ENCODE measurements at places on chromosomes 6 and 20.
A peak's percentile ranks its signal among the peaks of the same experiment; 100 is the strongest.

GRCh38 chr6:157688960-157689599, 134.0 kb upstream of the SNX9 start:
- H3K4me1 ChIP-seq = peaks cover 8% of the 10 kb centered on the region
- H3K27me3 ChIP-seq = peaks cover 13% of the 10 kb centered on the region
- no peak overlapping the region for H3K27ac ChIP-seq
- H3K36me3 ChIP-seq = no peaks in the 10 kb centered on the region

- peaks cover 9% of the 10 kb centered on the region for H3K4me1 ChIP-seq
- no peak for DNase-seq
- H3K36me3 ChIP-seq = peaks cover 12% of the 10 kb centered on the region
- H3K4me3 ChIP-seq = no peak overlapping the region
- H3K27ac ChIP-seq = no peak overlapping the region
- H3K27me3 ChIP-seq = peaks cover 21% of the 10 kb centered on the region
These were observed 39.5 kb downstream of the UBE2V1 start for GRCh38 chr20:50073500-50073899.

GRCh38 chr20:48820649-48820973, 7.2 kb downstream of the PREX1 start:
- no peak for DNase-seq
- H3K36me3 ChIP-seq = no peaks in the 10 kb centered on the region
- no peaks in the 10 kb centered on the region for H3K4me1 ChIP-seq
- no peaks in the 10 kb centered on the region for H3K27me3 ChIP-seq
- no peak overlapping the region for H3K4me3 ChIP-seq

DNA sequence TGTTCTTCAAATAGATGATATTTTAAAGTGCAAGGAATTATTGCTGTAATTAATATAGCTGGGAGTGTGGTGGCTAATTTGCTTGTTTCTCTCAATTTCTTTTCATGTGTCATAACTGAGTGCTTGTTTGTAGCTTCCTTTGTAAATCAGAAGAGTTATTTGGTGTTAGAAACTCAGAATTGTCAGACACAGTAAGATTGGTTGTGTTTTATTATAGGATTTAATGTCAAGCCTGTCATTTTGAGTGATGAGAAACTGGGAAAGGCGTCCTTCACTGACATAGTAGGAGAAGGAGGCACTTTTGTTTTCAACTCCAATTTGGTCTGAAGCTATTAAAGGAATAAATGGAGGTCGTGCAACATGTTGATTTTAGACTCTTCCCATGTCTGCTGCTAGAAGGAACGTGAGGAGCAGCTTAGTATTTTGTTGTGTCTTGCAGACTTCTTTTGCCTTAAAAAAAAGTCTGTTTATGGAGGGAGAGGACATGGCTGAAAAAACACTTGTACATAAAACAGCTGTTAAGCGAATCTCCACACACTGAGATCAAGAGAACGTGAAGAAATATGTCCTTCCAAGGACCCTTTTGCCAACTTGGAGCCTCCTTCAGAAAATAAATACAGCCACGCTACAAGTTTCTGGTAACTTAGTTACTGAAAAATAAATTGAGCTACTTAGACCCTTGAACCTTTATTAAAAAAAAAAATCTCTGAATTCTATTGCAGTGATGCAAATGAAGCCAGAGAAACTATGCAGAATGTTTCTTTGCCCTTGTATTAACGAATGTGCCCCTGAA, 59.5 kb downstream of the BMP6 start:
- H3K4me1 ChIP-seq = no peaks in the 10 kb centered on the region
- H3K27ac ChIP-seq = no peak overlapping the region
- H3K27me3 ChIP-seq = peaks cover 69% of the 10 kb centered on the region
- no peaks in the 10 kb centered on the region for H3K36me3 ChIP-seq

DNA sequence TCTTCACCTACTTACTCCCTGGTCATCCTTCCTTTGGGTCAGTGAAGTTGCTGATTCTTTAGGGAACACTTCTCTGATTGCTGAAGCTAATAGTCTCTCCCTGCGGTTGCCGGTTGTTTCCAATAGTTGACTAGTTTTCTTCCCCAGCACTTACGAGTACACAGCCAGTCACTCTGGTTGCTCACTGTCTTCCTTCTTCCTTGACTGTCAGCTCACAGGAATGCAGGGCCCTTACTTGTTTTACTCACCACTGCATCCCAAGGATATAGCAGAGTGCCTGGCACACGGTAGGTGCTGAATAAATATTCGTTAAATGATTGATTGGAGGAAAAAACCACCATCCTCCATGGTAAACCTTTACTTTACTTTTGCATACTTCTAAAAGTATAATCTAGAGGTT, 345.0 kb downstream of the QKI start:
- no peak for DNase-seq
- H3K27ac ChIP-seq = no peak overlapping the region
- no peak overlapping the region for H3K4me3 ChIP-seq

DNA sequence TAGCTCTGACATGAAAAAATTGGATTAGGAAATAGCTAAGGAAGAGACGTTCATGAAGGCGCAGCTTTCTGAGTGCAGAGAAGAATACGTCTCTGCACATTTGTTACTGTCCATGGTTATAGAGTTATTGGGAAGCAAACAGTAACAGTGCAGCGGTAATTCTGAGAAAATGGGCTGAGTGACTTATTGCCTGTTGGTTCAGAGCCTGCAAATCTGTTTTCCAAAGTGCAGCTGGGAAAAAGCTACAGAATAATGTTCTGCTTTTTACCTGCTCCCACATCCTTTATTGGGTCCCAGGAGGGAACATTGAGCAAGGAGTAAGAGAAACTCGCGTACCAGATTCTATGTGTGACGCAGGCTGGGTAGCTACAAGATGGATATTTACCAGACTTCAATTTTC, 160.2 kb downstream of the BTBD3 start:
- no peak overlapping the region for H3K4me3 ChIP-seq
- no peaks in the 10 kb centered on the region for H3K4me1 ChIP-seq
- H3K36me3 ChIP-seq = peaks cover 4% of the 10 kb centered on the region
- peaks cover 7% of the 10 kb centered on the region for H3K27me3 ChIP-seq

DNA sequence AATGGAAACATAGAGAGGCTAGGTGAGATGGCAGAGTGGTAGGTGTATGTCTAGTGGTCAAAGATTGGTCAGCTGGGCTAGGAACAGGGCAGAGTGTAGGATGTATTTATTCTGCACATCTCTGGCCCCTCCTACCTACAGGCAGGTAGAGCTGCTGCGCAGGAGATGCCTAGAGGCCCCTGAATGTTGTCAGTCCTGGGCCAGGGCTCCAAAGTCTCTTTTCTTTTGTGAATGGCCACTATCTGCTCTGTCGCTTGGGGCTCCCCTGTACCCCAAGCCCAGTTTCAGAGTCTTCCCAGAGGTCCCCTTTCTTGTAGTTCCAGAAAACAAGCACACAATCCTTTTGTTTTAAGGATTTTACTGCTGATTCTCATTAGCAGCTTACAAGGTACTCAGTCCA, 5.0 kb downstream of the TSPO2 start:
- H3K4me1 ChIP-seq = peaks cover 11% of the 10 kb centered on the region
- no peak overlapping the region for H3K4me3 ChIP-seq
- H3K36me3 ChIP-seq = no peaks in the 10 kb centered on the region
- DNase-seq = no peak

DNA sequence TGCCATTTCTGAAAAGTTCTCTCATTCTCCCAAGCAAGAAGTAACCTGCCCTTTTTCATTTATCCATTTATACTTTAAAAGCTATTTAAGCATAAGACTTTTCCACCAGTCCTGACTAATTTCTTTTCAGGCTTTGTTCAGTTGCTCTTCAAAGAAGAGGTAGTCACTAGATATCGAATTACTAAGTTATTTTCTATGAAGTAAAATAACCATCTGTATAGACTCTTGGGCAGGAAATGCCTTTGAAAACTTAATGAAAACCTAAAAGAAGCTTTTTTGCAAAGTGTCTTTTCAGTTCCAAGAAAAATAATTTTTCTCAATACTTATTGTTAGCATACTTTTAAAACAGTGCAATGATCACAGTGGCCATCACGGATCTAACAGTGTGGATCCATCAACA, 31.3 kb upstream of the LAMP5 start:
- no peak for DNase-seq
- no peaks in the 10 kb centered on the region for H3K27me3 ChIP-seq
- no peaks in the 10 kb centered on the region for H3K36me3 ChIP-seq
- H3K4me1 ChIP-seq = no peaks in the 10 kb centered on the region
- no peak overlapping the region for H3K27ac ChIP-seq

- no peak overlapping the region for H3K27ac ChIP-seq
- no peak overlapping the region for H3K4me3 ChIP-seq
- no peaks in the 10 kb centered on the region for H3K27me3 ChIP-seq
- H3K36me3 ChIP-seq = peaks cover 22% of the 10 kb centered on the region
- H3K4me1 ChIP-seq = peaks cover 33% of the 10 kb centered on the region
These were observed 73.9 kb downstream of the PTPRK start for GRCh38 chr6:128446497-128446896.

- peaks cover 51% of the 10 kb centered on the region for H3K36me3 ChIP-seq
- peak overlapping the region; percentile 94 for H3K4me3 ChIP-seq
- no peak for DNase-seq
- H3K27me3 ChIP-seq = no peaks in the 10 kb centered on the region
These were observed 576 bp downstream of the NECAB3 start for GRCh38 chr20:33673410-33674293.

DNA sequence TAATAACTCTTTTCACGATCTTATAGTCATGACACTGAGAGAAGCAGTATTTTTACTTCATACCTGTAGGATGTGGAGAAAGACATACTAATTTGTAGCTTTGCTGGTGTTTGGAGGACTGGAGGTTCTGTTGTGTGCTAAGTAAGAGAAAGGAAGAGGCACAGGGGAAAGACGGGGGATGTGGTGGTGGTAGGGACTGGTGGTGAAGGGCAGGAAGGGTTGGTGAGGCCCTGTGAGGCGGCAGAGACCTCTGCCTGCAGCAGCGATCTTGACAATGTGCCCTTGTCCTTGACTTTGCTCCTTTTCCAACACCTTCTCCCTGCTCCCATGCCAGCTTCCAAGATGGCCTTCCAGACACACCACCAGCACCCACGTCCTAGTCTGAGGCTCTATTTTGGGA, 32.6 kb upstream of the MPC1 start:
- no peak for DNase-seq
- H3K27ac ChIP-seq = no peak overlapping the region
- no peaks in the 10 kb centered on the region for H3K4me1 ChIP-seq

DNA sequence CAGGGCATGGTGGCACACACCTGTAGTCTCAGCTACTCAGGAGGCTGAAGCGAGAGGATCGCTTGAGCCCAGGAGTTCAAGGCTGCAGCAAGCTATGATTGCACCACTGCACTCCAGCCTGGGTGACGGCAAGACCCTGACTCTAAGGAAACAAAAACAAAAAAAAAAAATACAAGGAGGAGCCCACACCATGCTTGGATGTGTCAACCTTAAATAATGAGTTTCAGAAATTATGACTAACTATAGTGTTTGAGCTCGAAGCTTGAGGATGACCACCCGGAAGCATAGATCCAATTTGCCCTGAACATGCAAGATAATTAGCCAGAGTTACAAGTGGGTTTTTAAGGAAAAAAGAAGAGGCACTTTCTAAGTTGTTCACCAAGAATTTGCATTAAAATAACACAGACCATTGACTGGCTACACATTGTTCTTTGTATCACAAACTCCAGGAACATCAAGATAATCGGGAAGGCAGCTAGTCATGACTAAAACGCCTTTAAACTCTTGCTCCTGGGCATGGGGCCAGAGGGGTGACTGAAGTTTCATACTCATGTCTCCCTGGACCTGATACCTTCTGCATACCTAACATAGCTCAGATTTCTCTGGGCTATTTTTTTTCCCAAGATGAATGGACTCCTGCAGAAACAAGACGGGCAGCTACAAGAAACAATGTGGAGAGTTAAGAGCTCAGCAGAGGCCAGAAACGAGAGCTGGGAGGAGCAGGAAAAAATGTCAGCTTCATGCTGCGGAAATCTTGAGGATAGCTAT, 289.6 kb downstream of the PREX1 start:
- H3K27ac ChIP-seq = peak overlapping the region; percentile 79
- H3K4me3 ChIP-seq = peak overlapping the region; percentile 24
- DNase-seq = peak; percentile 96
- no peaks in the 10 kb centered on the region for H3K27me3 ChIP-seq

DNA sequence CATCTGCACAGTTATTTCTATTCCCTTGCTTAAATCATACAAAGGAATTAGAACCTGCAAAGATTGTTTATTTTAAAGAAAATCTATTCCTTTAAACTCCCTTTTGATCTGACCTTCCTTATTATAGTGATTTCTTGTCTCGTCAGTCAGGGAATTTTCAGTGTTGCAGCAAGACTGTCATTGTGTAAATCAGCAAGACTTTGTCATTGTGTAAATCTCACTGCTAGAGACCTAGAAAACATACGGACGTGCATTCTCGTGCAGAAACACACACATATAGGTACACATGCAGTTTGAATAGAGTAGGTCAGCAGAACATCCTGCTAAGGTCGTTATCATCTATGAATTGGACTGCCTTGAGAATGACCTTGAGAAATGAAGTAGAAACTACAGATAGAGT, 6.2 kb upstream of the SGK1 start:
- H3K27me3 ChIP-seq = peaks cover 8% of the 10 kb centered on the region
- H3K4me3 ChIP-seq = no peak overlapping the region
- H3K27ac ChIP-seq = no peak overlapping the region
- H3K4me1 ChIP-seq = no peaks in the 10 kb centered on the region

- H3K27me3 ChIP-seq = no peaks in the 10 kb centered on the region
- no peak for DNase-seq
- no peak overlapping the region for H3K4me3 ChIP-seq
- H3K36me3 ChIP-seq = no peaks in the 10 kb centered on the region
- H3K27ac ChIP-seq = no peak overlapping the region
These were observed 64.5 kb upstream of the HIVEP1 start for GRCh38 chr6:11947575-11947974.

GRCh38 chr20:20847814-20848213, 135.4 kb upstream of the RALGAPA2 start:
- no peaks in the 10 kb centered on the region for H3K4me1 ChIP-seq
- peaks cover 9% of the 10 kb centered on the region for H3K27me3 ChIP-seq
- no peak overlapping the region for H3K27ac ChIP-seq
- H3K36me3 ChIP-seq = no peaks in the 10 kb centered on the region
- H3K4me3 ChIP-seq = no peak overlapping the region
- no peak for DNase-seq

DNA sequence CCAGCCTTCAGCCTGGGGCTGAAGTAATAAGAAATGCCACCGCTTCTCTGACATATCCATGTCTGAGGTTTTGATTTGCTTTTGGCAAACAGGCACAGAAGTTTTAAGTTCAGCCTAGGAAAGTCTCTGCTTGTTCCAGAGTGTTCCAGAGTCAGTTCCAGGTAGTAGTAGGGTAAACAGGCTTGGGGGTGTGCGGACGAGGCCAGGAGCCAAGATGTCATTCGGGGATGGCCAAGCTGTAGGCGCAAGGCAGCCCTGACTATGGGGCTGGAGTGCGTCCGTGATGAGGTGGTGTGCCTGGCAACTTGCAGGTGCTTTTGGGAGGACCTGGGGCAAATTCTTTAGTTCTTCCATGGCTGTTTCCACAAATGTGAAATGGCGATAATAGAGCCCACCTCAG, 60.3 kb downstream of the IRF4 start:
- H3K36me3 ChIP-seq = no peaks in the 10 kb centered on the region
- no peak for DNase-seq
- no peak overlapping the region for H3K4me3 ChIP-seq
- no peaks in the 10 kb centered on the region for H3K4me1 ChIP-seq

Measured in Calu3 (cell line).